ENCODE measurements at places on chromosomes 6 and 20.

DNA sequence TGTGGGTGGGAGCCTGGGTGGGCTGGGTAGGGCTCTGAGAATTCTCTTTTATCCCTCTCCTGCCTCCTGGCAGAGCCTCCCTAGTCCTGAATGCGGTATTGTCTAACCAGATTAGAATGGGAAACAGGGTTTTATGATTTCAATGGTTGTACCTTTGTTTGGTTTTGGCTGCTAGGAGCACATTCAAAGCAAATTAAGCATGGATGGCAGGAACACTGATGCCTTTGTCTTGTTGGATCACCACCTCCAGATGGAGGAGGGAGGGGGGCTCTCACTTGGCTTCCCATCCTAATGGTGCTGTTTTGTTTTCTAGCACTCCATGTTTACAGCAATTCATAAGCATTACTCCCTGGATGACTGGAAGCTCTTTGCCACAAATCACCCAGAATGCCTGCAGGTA is 11.6 kb downstream of the GMPR start:
- no peak for DNase-seq

DNA sequence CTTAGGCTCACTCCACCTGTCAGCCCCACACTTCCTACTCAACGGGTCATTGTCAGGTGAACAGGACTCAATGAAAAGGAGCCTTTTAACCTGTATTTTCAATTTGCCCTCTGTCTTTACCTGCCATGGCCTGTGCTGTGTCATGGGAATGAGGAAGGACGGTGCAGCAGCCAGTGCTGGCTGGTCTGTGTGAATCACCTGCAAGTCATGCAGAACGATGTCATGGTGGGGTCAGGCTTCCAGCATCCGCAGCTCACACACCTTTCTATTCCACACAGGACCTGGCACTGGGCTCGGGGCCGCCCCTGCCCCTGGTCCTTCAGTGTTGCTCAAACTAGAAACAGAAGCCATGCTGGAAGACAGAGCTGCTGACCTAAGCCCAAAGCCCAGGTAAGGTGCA is 188.7 kb upstream of the GMDS start:
- DNase-seq, result no peak

DNA sequence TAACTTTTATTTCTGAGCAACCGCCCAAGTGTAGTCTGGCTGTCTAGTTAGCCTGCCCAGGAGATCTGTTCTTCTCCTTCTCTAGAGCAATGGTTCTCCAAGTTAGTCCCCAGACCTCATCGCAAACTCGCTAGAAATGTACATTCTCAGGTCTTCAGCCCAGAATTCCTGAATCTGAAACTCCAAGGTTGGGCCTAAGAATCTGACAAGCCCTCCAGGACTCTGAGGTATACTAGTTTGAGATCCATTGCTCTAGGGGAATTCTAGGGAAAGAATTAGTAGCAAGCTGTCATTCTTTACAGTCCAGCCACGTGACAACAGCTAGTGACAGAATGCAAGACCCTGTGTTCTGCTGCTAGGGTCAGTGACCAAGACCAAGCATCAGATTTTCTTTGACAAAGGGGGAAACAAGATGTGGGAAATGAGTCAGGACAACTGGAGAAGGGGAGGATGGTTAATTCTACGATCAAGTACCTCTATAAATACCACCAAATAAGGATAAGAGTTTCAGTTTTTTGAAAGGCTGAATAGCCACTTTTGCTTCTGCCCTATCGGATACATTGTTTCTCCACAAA is 5.8 kb downstream of the UBE2V1 start:
- DNase-seq, result no peak

DNA sequence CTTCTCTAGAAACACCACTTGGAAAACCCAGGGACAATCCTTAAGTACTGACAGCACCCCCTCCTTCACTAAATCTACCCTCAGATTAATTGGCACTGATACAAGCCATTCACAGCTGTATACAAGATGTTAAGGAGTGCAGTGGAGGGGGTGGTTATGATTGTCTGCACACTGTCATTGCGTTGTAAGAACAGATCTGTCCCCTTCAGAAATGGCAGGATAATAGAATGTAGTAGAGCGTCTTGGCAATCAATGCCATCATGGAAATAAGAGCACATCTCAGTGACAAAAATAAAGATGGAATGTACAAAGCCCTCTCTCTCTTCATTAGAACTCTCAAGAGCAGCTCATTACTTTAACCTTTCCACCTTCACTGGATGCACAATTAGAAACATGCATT is 324.9 kb upstream of the TBX18 start:
- no peak for DNase-seq

DNA sequence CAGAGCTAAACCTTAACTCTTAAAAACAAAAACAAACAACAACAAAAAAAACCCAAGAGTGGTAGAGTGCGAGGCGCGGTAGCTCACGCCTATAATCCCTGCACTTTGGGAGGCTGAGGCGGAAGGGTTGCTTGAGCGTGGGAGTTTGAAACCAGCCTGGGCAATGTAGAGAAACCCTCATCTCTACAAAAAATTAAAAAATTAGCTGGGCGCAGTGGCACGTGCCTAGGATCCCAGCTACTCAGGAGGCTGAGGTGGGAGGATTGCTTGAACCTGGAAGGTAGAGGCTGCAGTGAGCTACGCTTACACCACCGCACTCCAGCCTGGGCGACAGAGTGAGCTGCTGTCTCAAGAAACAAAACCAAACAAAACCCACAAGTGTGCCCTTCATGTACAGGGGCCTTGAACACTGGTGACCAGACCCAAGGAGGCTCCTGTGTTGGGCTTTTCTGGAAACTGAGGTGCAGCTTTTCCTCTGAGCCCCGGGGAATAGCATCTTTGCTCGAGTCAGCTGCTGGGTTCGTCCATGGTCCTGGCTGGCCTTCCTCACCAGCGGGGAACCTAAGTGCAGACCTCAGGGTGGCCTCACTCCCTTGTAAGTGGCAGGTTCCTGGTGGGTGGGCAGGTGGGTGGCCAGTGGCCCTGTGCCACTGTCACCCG is 39.9 kb downstream of the PYGB start:
- no peak for DNase-seq

Measured in cerebellar nuclear complex (tissue), 1 donor.